ENCODE measurements at places on chromosomes 5 and 9.

GRCh38 chr9:70678153-70678552, 263.7 kb upstream of the KLF9 start:
- DNase-seq, result no peak

GRCh38 chr5:175614223-175614815, 43.6 kb upstream of the HRH2 start:
- no peak for DNase-seq

- DNase-seq, result no peak
Measured at GRCh38 chr9:18489861-18490260, 15.9 kb downstream of the ADAMTSL1 start.

DNA sequence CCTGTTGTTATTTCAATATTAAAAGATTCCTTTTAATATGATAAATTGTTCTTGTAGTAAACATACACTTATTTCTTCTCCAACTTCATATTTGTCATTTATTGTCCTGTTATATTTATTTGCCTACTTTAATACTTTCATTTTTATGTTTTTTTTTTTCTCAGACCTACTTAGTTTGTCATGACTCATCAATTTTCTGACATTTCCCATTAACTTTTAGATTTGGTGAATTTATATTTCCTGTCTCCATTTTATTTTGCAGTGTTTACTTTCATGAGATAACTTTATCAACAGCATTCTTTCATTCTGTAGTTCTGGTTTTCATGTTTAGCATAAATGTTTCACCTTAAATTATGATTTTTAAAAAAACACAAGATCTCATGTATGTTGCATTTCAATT, 788.7 kb downstream of the EFNA5 start:
- no peak for DNase-seq

- DNase-seq, result peak; percentile 46
Measured at GRCh38 chr5:97094579-97095317, 47.7 kb downstream of the LIX1 start.

- DNase-seq, result no peak
Measured at GRCh38 chr5:113574417-113574816, 60.9 kb downstream of the YTHDC2 start.

- DNase-seq, result no peak
Measured at GRCh38 chr9:96480736-96481135, 30.8 kb downstream of the HABP4 start.

DNA sequence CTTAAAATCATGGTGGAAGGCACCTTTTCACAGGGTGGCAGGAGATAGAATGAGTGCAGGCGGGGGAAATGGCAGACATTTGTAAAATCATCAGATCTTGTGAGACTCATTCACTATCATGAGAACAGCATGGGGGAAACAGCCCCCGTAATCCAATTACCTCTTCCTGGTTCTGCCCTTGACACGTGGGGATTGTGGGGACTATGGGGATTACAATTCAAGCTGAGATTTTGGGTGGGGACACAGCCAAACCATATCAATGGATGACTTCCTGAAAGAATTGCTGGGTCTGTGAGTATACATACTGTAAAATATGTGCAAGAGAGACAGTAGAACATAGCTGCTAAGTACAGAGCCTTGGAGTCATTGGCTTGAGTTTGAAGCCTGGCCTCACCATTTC, 47.0 kb downstream of the KIAA1958 start:
- no peak for DNase-seq

GRCh38 chr9:124697326-124698200, 73.5 kb downstream of the NR6A1 start:
- no peak for DNase-seq

DNA sequence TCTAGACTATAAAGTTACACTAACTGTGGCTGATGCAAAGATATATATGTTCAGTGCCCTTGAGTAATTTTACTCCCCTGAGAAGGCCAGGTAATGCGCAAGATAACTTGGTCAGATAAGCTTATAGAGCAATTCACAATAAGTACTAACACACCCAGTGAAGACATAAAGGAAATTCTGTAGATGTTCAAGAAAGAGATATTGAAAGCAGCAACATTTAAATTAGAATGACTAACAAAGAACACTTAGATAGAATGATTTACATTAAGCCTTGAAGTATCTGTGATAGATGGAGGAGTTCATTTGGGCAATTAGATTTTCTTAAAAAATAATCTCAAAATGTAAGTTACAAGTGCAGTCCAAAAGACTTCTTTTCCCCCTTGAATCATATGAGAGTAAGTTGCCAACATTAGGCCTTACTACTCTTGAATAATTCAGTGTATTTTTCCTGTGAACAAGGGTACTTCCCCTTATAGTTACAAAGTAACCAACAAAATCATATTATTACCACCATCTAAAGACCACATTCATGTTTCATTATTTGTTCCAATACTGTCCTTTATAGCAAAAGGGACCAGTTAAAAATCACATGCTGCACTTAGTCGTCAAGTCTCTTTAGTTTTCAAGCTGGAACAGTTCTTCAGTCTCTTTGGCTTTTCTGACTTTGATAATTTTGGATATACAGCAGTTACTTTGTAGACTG, 44.4 kb upstream of the ELOVL7 start:
- no peak for DNase-seq

DNA sequence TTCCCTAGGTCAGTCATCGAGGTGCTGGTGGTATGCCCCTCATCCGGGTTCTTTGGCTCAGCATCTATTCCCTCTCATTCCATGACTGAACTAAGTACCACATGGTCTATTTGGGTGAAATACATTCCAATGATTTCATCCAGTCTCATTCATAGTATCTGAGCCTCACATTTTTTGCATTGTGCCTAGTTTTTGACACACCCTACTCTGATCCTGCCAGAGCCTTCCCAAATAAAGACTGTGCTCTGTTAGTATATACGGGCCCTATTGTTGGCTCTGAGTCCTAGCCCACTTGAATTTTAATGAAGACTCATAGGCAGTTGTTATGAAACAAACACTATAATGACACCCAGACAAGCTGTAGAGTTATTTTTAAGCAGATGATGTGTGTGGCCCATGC, 740.7 kb downstream of the CETN3 start:
- DNase-seq, result no peak

- DNase-seq, result no peak
Measured at GRCh38 chr9:79880626-79881025, 308.9 kb downstream of the TLE4 start.

GRCh38 chr9:1051584-1052275, 1.6 kb downstream of the DMRT2 start:
- peak; percentile 43 for DNase-seq

GRCh38 chr5:122089096-122090013, 11.3 kb upstream of the LOX start:
- no peak for DNase-seq

DNA sequence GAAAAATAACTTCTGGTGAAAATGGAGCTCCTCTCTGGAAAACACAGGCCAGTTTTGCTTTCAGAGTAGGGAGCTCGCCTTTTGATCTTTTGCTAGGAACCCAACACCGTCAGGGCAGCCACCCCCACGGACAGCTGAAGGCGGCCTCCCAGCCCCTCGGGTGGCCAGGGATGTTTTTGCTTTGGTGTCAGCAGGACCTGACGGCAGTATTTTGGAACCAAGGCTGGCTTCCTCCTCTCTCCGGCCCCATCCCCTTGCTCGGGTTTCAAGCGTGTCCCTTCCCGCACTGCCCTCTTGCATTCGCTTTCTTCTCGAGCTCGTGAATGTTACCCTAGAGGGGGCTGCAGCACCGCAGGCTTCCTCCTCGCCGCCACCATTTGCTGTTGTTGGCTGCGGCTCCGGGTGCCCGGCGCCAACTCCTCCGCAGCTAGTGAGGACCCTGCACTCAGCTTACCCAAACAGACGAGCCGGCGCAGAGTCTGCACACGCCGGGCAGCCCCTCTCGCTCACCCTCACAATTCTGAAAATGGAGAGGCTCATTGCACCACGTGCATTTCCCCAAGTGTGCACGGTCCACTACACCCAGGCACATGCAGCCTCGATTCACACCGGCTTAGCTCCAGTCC, 35.5 kb upstream of the ADAMTSL1 start:
- no peak for DNase-seq

GRCh38 chr9:18705796-18706392, 231.9 kb downstream of the ADAMTSL1 start:
- no peak for DNase-seq

GRCh38 chr5:62007457-62007856, 298.5 kb upstream of the KIF2A start:
- no peak for DNase-seq

GRCh38 chr9:126935630-126936029, 21.0 kb downstream of the RALGPS1 start:
- DNase-seq, result no peak

- DNase-seq, result no peak
Measured at GRCh38 chr9:134622896-134623257, 18.7 kb upstream of the COL5A1 start.

DNA sequence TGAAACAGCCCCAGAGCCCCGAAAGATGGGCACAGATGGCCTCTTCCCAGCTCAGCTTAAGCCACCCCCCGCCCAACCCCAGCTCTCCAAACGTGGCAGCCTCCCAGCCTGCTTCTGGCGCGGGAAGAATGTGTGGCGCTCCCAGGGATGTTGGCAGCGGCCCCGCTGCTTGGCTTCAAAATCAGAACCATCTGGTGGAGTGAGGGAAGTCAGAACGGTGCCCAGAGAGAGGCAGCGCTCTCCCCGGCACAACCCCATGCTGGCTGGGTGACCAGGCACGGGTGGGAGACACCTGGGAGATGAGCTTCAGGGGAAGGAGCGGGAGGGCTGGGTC, 72.7 kb upstream of the ORM1 start:
- no peak for DNase-seq

- no peak for DNase-seq
Measured at GRCh38 chr5:194603-195209, 3.4 kb downstream of the LRRC14B start.
